ENCODE measurements at places on chromosomes 6 and 20.

- DNase-seq: no peak
Observed at GRCh38 chr20:62201173-62202082, 18.6 kb downstream of the MTG2 start.

- no peak for DNase-seq
Observed at GRCh38 chr6:132932588-132932987, 118.2 kb downstream of the RPS12 start.

DNA sequence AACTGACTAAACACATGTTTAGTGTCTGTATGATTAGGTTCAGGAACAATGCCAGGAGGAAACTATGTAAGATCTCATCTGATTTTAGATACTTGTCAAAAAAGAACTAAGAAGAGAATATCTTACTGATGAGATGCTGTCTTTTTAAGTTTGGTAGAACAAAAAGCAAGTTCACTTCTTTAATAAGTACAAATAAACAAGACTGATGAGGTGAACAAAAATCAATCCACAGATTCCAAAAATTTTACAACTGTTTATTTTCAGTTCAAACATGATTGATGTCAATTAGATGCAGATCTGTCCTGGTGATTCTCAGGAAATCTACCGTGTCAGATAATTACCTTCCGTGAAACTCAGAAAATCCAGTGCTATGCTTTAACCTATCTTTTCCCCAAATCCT lies 24.9 kb downstream of the EPHA7 start:
- DNase-seq: no peak

- no peak for DNase-seq
Observed at GRCh38 chr20:50762435-50763220, 31.2 kb downstream of the PARD6B start.

GRCh38 chr6:15675536-15676220 lies 12.8 kb upstream of the DTNBP1 start:
- no peak for DNase-seq
